Lung microvascular endothelial cell (primary cell): ENCODE measurements at places on chromosomes 6 and 20.

GRCh38 chr6:154166140-154166539 is 127.1 kb downstream of the OPRM1 start:
- DNase-seq: no peak

GRCh38 chr6:28393912-28394662 is 5.5 kb downstream of the ZSCAN12 start:
- DNase-seq: peak; percentile 21

- DNase-seq: no peak
Observed at GRCh38 chr20:6954219-6954618, 186.7 kb downstream of the BMP2 start.

DNA sequence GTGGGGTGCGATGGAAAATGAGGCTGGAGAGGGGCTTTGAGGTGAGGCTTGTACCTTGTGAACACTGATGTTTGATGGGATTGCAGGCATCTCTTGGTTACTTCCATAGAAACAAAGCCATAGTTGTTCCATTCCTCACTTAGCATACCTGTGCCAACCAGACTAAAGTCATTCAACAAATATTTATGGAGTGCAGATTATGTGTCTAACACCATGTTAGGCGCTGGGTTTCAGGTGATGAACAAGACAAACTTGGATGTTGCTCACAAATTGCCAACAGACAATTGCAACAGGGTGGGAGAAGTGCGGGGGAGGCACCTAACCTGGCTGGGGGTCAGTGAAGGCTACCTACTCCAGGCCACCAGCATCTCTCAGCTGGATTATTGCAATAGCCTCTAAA is 1.5 kb downstream of the TTPAL start:
- DNase-seq: no peak

GRCh38 chr6:81735756-81736380 is 16.6 kb downstream of the TENT5A start:
- no peak for DNase-seq

GRCh38 chr6:51857134-51857533 is 230.3 kb downstream of the PKHD1 start:
- DNase-seq: no peak

DNA sequence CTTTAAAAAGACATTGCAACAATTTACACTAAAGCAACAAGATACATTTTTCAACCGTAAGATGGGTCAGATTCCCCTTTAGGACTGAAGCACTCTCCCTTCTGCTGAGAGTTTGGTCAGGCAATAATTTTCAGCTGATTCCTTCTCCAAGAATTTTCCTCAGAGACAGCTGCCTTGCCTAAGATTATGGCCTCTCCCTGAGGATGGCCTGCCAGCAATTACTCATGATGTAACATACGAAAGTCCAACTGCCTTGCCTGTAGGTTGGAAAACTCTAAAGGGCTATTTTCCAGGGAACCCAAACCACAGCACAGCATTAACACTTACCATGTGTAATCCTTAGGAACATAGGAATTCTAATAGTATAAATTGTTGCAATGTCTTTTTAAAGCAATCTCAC is 229.1 kb upstream of the FLRT3 start:
- DNase-seq: no peak

- peak; percentile 7 for DNase-seq
Observed at GRCh38 chr20:19785983-19786285, 27.9 kb downstream of the RIN2 start.

- peak; percentile 47 for DNase-seq
Observed at GRCh38 chr6:88177961-88178464, 11.9 kb upstream of the CNR1 start.

- no peak for DNase-seq
Observed at GRCh38 chr20:33909331-33909921, 84.3 kb upstream of the RALY start.

- no peak for DNase-seq
Observed at GRCh38 chr6:163008186-163008585, 280.4 kb downstream of the PACRG start.

DNA sequence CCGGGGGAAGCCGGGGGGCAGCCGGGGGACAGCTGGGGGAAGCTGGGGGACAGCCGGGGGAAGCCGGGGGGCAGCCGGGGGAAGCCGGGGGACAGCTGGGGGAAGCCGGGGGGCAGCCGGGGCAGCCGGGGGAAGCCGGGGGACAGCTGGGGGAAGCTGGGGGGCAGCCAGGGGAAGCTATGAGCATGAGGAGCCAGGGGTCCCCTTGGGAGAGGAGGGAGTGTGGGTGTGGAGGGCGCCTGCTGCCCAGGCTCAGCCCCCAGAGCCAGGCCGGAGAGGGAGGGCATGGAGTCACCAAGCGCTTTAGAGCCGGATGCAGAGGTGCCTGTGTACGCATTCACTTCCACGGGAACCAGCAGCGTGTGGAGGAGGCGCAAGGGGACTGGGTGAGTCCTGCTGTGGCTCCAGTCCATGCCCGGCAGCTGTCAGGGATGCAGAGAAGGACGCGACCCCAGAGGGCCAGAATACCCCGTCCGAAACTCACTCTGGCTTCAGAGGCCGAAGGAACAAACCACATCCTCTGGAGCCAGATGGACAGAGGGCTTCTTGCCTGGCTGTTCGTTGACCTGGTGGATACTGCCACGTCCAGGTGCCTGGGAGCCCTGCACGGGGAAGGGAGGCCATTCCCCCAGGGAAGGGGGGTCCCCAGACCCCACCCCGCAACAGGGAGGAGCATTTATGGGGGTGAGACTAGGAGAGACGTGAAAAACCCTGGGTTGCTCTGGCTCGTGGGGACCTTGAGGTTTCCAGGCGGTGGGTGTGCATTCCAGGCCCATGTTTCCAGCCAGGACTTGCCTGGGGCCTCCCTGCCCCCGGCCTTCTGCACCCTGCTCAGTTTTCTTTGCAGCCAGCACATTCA is 26.5 kb upstream of the DACT2 start:
- no peak for DNase-seq

DNA sequence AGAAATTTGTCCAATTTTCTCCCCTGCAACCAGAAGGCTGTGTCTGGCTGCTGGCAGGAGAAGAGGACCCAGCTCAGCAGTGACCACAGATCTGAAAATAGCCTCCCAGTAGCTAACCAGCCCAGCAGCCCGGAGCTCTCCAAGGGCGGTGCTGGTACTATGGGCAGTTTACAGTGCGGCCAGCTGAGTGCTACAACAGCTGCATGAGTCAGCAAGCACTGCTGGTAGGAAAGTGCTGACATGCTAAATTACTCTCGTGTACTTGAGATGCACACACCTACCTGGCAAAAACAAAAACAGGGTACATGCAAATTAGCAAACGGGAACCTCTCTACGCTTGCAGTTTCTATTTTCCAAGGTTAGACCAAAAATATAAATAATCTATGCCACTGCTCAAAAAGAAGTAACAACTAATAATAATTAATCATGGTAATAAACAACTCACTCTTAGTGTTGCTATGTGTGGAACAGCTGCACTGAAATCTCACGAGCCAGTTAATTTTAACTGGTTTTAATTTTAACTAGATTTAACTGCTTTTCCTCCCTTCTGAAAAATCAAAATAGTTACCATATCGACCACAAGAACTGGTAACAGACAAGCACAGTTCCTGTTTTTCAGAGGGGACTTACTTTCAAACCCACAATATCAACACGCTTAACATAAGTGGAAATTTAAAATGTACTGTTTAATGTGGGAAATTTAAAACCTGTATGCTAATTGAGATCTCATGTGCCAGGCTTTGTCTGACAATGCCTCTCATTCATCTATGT is 10.8 kb downstream of the BACH2 start:
- peak; percentile 89 for DNase-seq

DNA sequence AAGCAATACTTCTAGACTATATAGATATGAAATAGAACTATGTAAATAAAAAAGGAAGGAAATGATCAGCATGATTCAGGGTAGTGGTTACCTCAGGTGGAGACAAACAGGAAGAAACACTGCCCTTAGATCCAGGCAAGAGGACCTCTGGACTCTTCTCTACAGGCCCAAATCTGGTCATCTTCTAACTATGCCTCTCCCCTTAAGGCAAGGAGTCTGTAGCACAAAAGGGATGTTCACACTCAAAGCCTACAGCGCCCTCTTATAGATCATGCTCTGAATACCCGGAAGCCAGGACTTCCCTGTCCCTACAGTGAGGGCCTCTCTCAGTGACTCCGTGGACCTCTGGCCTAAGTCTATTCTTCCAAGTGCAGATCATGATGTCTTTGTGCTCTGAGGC is 30.4 kb upstream of the HIVEP2 start:
- peak; percentile 4 for DNase-seq

DNA sequence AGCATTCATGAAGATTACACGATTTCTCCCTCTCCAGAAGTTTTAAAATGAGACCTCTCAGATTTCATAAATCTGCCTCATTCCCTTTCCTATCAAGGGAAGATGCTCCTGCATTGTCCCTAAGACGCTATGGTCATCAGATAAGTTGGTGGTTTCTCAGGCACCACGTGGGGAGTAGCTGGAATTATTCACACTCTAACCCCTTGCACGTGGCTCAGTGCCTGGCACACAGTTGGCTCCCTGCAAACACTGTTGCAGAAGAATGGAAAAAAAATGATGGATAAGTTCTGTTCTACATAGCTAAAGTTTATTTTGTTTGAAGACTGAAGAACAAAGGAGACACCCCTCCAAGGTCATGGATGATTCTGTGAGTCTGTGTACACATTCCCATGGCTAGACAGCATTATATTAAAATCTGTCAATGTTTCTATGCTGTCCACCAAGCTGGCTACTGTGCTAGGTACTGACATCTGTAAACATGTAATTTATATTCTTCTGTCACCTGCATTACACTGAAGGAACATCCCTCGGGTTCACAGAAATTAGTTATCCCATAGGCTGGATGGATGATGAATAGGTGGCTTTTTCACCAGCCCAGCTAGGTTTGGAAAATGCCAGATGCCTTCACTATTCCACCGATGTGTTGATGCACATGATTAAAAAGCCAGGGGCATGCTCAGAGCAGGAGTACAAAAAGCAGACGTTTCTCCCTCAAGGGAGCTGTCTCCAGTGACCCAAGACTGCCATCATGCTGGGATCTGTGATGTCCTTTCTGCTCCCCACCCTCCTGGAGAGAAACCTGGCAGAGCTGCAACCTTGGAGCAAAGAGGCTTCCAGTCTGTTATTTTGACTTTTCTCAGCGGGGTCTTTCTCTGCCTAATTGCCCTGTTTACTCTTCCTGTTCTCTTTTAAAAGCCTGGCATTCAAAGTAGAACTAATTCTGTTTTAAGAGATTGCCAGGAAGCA is 610.5 kb downstream of the UTRN start:
- DNase-seq: no peak

DNA sequence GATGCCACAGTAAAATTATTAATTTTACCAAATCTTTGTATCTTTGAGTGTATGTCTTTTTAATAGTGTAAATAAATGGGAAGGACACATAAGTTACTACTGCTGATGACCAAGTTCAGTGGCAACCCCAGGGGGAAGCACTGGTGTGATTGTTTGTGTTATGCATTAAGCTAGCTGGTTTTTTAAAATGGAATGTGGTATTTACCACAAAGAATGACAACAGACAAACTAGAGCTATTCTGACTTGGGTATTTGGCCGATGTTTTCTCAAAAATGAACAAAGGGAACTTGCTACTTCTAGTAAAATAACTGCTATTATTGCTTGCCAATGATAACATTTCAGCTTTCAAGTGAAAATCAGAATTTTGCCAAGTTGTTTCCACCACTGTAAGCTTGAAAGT is 2.9 kb downstream of the FNDC1 start:
- no peak for DNase-seq

DNA sequence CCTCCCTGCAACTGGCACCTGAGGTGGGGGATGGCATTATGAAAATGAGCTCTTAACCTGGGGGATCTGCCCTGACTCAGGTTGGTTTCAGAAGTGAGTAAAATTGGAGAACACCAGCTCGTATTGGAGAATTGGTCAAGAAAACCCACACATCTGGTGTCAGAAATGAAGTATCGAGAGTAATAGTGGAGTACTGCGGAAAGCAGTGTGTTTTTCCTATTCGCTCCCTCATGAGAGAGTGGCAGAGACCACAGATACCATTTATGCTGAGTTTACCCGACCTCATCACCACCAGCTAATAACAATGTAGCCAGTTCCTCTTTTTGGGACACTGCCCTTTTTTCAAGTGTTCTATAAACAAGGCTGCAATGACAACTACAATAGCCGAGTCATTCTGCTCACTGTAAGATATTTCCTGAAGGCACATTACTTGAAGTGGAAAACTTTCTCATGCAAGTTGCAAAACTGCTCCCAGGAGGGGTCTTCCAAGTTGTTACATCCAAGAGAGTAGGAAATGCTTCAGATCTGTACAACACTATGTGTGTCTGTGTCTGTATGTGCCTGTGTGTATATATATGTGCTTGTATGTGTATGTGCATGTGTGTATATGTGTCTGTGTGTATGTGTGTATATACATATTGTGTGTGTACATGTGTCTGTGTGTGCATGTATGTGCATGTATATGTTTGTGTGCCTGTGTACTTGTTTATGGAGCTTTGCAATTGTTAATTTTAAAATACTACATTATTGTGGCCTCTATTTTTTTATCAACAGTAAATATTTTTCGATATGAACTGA is 106.0 kb upstream of the CST7 start:
- no peak for DNase-seq

DNA sequence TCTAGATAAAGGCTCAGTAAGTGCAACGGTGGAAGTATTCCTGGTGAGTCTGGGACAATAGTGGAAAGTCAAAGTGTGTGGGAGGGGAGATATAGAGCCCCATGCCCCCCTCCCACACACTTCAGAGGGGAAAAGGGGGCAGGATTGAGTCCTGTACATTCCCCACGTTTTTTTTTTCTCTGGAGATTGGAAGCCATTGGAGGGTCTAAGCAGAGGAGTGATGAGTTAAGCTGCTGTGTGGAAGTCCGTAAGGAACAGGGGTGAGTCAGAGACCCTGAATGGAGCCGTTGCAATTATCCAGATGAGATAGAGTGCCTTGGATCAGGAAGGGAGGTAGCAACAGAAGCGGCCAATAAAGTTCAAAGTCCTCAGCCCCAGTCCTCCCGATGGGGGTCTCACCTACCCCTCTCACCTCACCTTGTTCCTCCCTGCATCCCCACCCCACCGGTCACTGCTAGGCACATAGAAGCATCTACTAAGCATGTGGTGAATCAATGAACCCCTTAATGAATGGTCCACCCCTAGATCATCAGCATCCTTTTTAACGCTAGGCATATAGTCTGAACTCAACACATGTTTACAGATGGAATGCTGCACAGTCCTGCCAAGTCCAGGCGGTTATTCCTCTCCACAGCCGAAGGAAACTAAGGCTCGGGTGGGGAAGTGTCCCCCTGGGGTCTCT is 662 bp upstream of the SLC9A8 start:
- peak; percentile 49 for DNase-seq

DNA sequence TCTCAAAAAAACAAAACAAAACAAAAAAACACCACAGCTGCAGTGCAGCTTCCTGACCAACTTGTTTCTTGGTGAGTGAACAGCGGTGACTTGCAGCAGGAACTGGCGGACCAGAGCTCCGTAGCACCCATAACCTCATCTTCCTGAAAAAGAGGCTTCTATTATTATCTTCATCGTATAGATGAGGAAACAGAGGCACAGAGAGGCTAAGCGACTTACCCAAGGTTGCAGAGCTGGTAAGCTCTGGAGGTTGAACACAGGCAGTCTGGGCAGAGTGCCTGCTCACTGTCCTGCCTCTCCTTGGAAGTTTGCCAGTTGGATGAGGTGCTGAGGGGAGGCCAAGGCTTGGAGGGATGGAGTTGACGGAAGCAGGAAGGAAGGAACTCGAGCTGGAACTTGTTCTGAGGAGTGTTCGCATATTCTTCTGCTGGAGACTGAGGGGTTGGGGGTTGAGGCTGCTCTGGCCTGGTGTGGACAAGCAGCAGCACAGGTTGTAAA is 47.9 kb upstream of the CCDC167 start:
- peak; percentile 72 for DNase-seq

GRCh38 chr6:52098721-52099120 is 11.3 kb upstream of the PKHD1 start:
- DNase-seq: peak; percentile 12

- peak; percentile 1 for DNase-seq
Observed at GRCh38 chr6:124490122-124490521, 472.1 kb upstream of the RNF217 start.
